ENCODE measurements at places on chromosomes 7 and 10.

DNA sequence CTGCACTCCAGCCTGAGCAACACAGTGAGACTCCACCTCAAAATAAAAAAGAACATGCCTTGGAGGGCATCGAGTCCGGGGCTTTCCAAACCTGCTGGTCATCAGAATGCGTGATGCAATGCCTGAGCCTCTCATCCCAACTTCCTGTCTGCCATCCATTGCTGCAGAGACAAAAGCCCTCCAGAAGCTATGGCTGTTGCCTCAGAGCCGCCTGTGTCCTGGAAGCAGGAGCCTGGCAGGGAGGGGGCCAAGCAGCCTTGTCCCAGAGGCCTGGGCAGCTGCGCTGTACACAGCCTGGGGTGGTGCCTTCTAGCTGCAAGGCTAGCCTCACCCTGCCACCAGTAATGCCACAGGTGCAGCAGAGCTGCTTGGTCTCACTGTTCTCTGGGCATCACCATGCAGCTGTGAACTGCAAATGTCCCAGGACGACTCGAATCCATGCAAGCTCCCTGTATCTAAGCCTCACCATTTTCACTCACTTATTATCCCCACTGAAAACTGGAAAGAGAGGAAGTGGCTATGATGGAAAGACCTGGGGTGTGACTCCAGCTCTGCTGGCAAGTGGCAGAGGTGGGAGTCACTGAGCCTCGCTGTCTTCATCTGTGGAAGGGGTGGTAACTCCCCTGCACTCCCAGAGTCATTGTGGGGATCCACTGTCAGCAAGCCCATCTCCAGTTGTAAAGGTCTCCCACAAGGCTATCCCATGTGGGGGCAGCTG, 7.0 kb downstream of the ALOX5 start:
- DNase-seq, result no peak

- DNase-seq, result no peak
Measured at GRCh38 chr7:116766881-116767280, 94.9 kb downstream of the MET start.

DNA sequence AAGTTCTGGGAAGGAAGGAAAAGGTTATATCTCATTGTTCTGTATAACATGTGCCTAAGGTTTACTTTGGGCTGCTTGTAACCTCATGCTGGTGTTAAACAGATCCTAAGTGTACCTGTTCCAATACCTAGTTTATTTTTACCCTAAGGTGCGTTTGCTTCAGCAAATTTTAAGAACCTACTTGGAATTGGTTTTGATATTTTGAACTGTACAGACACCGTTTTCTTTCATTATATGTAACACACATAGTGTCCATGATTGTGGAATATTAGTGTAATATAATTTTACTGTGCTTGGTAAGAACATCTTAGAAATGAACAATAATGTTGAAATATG, 285.6 kb upstream of the DKK1 start:
- DNase-seq, result no peak

DNA sequence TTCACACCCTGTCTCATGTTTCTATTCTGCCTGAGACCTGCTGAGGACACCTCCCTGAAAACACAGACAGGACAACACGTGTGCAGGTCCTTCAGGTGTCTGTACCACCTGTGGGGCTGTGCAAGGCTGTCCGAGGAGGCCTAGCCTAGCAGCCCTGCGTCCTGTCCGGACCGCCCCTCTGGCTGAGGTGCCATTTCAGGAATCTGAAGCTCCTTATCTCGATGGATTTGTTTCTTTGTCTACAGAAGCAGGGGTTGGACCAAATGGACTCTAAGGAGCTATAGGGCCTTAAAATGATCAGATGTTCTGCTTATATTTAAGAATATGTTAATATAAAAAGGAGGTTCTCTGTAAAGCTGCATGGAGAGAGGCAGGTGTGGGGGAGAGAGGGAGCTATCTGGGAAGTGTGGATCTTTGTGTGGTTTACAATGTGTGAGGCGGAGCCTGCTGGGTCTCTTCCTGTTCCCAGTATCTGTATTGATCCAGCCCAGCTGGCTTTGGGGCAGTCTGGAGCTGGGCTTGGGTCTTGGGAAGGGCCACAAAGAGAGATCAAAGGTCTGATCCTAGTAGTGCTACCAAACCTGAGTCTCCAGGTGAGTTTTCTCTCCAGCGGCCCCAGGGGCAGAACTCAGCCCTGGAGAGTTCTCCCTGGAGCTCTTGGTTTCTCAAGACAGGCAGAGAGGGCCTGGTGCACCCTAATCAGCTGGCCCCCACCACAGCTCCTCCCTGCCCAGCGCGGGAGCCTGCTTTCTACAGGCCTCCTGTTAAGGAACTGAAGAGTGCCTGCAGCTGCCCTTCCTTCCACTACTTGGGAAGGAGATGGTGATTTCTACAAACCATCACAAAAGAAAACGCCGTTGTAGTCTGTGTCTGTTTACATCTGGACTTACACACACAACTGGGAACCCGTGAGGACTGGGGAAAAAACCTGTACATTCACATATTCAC, 3.4 kb upstream of the MNX1 start:
- no peak for DNase-seq

- DNase-seq, result peak; percentile 94
Measured at GRCh38 chr7:26087321-26088091, 64.5 kb upstream of the NFE2L3 start.

DNA sequence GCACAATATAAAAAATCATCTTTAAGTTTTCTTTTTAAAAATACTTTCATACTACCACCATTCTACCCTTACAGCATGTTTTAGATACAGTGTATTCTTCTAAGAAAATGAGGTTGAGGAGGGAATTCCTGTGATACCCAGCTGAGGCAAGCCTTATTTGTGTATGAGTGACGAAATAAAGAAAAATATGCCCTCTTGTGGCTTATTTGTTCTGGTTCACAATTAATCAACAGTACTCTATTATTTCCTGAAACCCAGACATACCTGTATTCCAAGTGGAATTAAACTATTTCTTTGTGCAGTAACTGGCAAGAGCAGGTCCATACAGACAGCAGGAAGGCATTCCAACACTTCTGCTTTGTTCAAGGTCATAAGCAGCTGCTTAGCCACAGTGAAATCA, 4.5 kb upstream of the SEMA3D start:
- peak; percentile 21 for DNase-seq

DNA sequence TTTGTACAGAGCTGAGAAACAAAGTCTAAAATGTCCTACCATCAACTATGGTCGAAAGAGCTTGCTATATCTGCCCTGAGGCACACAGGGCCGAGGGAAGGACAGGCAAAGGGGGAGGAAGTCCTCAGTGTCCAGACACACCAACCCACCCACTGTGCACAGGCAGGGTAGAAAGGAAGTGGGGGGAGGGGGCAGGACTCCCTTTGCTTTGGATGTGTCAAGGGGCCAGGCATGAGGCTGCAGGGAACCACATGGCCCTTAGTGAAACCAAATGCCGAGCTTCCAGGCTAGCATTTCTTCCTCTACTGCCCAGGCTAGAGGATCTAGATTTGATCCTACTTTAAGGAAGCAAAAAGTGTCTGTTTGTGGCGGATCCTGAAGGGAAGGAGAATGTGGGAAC, 28.6 kb downstream of the KCNH2 start:
- DNase-seq, result no peak

- DNase-seq, result peak; percentile 74
Measured at GRCh38 chr7:46486256-46487206, 565.5 kb upstream of the IGFBP3 start.

- peak; percentile 51 for DNase-seq
Measured at GRCh38 chr7:140591180-140591902, 49.3 kb downstream of the DENND2A start.

DNA sequence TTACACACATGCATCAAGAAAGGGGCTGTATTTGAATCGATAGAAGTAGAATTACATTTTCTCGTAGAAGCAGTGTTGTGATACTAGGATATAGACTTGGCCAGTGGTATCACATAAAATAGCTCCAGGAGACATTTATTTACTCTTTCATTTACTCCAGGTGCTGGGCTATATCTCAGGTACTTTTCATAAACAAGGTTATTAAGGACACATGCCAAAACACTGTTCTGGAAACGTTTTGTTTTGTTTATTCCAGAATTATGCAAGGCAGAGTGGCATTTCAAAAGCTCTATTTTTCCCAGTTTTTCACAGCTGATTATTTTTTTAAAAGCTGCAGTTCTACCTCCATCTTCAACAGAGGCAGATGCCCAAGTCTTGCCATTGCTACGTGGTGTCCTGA, 37.8 kb upstream of the SEC61G start:
- DNase-seq, result no peak

DNA sequence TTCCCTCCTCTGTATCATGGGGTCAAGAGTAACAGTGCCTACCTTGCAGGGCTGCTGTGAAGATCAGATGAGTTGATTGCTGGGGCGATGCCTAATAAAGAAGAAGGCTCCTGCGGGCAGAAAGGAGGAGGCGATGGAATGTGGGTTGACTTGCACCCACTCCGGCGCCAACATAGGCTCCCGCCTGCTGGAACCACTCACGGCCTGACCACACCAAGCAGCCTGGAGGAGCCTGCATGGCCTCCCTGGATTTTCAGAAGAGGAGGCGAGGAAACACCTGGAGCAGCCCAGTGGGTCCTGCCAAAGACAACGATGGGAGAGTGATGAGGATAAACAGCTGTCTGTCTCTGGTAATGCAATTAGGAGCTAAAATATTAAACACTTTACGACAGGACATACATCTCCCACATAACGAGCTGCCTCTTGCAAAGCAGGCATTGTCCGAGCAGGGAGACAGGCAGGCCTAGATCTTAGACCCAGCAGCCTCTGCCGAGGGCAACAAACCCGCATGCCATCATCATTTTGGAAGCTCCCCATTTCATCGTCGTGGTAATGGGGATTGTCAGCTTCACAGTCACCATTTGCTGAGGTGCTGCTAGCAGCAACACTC, 302.9 kb upstream of the ZMIZ1 start:
- no peak for DNase-seq

DNA sequence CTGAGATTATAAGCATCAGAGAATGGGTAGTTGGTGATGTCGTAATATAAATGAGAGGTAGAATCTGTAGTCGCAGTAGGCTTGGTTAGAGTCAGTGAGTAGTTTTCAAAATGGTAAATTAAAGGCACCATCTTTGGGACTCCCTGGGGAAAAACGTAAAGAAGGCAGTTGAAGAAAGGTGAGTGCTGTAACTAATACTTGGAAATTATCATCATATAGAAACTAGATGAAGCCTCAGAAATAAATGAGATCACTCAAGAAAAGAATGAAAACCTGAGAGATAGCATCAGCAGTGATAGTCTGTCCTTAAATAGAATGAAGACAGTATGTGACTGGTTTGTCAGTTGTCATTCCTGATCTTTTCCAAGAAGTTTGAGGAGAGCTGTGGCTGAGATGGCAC, 23.8 kb downstream of the PALS2 start:
- DNase-seq, result no peak

DNA sequence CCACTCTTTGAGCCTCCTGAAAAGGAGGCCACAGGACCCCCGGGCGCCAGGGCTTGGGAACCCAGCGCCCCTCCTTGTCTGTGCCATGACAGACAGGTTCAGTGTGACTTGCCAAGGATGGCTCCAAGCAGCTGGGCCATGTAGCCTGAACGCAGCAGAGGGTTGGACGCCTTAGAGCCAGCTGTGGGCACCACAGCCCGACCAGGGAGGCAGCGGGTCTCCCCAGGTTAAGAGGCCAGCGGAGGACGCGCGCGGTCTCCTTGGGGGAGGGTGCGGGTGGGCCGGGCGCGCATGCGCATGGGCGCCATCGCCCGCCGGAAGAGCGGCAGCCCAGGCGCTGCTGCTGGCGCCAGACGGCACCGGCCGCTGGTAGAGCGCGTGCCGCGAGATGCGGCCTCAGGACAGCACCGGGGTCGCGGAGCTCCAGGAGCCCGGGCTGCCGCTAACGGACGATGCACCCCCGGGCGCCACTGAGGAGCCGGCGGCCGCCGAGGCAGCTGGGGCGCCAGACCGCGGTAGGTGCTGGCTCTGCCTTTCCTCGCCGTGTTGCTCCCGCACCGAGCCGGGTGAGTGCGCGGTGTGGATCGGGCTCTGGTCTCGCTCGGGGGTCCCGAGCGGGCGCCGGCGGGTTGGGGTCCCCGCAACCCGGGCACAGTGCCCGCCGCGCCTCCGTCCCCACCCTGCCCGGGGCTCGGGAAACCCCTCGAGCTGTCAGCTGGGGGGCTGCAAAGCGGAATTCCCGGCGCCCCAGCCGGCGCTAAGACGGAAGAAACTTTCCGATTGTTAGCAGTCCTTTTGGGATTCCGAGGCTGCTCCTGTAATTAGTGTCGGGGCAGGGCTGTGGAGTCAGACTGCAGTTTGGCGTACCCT, at the start of gene SLC35G1:
Gene SLC35G1 (plus strand): TSS at position 333 of the 870 bp plus-strand sequence. CDS start 56 bp downstream, at position 389.
- no peak for DNase-seq

- DNase-seq, result no peak
Measured at GRCh38 chr10:112446055-112446854, 459 bp downstream of the ZDHHC6 start.

DNA sequence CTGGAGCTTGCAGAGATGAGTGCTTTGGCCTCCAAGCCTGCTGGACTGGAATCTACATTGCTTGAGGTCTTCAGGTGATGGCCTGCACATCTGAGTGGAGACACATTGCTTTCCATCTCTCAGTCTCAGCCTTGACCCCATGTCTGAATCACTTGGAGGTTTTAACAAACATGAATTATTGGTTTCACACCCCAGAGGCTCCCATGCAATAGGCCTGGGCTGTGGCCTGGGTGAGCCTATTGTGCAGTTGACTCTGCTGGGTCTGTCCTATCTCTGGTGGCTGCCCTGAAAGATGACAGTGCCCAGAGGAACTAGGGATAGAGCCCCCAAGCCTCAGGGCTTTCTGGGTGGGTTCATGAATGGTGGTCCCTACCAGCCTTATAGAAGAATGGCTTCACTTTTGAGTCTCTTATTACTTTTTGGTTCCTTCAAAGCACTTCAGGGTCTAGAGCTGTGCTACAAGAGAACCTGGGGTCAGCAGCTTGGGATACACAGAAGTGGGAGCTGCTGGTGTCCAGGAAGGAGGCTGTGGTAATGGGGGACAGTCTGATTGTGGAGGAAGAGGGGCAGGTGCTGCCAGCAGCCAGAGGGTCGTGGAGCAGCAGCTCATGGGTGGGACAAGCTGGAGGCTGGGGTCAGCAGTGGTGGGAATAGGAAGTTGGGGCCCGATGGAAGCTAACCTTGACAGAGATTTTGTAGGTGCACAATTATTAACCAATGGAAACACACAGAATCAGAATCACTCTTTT, 5.5 kb downstream of the RAMP3 start:
- DNase-seq, result no peak

DNA sequence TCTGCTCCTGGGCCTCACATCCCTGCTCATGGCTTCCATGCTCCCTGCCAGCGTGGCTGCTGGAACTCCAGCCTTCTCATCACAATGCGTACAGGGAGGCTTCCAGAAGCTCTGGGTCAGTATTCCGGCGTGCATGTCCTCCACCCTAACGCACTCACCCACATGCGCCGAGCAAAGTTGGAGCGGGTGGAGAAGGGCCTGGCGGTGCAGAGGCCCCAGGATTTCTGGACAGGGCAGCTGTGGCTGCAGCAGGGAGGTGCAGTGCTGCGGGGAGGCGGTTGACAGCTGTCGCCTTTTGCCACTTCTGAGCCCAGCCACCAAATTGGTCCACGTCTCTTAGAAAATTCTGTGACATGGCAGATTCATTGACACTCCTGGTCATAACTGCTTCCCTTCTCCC, 33.6 kb upstream of the FAM20C start:
- DNase-seq, result no peak
